Naive B cell (primary cell): ENCODE measurements at places on chromosomes 2 and 18. TPM values are rescaled to one million over a fixed set of nuclear protein-coding genes. Genes with fewer than 3 reads are reported as not detected.

TXNDC2 gene
- polyA plus RNA-seq, result not detected

CHRNG gene
- not detected for polyA plus RNA-seq

B4GALT6 gene
- not detected for polyA plus RNA-seq

ANTXR1 gene
- not detected for polyA plus RNA-seq

TMEM247 gene
- polyA plus RNA-seq, result not detected

EPB41L3 gene
- polyA plus RNA-seq, result 0.45 TPM
